ENCODE measurements at places on chromosomes 2 and 18.

DNA sequence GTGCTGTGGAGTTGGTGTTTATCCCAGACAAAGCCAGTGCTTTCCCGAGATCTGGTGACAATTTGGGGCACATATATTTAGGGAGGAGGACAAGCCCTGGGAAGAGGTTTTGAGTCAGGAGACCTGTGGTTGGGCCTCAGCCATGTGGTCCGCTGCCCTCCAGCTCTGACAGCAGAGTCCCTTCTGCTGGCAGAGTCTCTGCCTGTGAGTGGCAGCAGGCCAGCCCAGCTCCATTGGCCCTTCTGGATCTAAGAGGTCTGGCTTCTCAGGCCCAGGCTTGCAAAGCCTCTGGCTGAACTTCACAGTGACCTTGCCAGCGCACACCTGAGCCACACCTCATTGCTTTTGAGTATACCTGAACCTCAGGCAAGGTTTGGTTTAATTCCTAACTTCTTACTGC lies 115.3 kb downstream of the BCL2L11 start:
- no peak for DNase-seq

DNA sequence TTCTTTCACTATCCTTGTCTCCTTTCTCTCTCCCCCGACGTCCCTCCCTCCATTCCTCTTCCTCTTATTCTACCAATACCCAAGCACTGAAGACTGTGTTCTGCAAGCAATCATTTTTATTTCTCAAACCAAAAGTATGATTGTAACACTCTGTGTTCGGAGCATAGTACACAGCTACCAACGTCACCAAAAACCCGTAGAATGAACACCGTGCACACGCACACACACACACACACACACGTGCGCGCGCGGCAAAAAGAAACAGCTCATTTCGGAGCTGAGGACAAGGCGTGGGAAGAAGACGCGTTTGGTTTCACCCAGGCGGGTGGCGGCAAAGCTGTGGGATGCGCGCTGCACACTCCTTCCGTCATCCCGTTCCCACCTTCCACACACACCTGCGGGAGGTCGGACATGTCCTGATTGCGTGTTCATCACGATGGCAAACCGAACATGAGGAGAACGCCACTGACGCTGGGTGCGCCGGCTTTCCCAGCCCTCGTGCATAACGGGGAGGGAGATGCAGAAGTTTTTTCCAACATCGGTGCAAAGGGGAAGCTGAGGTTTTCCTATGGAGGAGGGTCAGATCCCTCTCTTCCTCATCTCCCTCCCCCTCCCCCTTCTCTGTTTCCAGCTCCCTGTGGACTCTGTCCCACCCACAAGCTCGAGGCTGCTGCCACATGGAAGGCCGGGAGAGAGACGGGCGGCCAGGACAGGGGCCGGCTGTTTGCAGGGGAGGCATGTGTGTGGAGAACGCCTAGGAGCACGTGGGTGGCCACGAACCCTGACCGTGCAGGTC lies 20.4 kb downstream of the MBP start:
- DNase-seq = peak; percentile 17

DNA sequence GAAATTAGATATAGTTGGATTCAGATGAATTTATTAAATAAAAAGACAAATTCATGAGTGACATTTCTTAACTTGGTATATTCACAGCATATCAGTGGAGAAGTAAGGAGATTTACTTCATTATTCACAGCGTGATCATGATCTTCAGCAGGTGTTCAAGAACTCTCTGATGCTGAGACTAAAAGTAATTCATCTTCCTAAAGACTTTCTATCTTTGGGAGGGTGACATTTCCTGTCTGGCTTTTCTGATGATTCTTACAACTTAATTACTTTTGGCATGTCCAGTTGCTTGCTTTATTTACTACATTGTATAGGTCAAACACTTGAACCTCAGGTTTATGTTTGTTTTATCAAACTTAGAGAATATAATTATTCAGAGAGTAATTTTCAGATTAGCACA lies 224.6 kb downstream of the PLCL1 start:
- no peak for DNase-seq

DNA sequence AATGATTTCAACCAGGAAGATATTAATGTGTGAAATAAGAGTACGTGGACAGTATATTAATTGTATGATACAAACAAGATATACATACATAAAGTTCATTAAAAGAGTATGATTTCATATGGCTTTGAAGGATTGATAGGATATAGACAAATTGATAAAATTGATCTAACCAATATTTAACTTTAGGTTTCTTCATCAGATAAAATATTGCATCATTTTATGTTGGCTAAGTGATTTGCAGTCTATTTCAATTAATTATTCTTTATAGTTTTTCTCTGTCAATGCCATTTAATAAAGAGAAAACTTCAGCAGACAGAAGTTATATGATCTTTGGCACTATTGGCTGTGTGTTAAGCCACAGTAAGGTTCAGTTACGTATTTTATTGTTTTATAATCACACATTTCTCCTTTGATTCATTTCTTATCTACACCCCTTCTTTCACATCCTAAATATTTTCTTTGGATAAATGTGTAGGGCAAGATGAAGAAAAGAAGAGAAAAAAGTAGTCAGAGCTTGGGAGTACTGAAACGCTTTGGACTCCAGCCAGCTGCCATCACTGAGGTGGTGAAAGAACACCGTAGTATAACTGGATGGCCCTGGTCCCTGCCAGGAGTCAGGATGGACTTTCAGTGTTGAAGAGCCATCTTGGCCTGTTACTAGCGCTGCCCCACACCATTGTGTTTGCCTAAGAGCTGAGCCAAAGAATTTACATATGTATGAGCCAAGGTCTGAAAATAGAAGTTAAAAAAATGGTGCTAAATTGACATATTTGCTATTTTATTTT lies 9.8 kb upstream of the CPS1 start:
- DNase-seq = no peak

- DNase-seq = no peak
Measured at GRCh38 chr2:54958717-54959371, 91.4 kb downstream of the RTN4 start.

DNA sequence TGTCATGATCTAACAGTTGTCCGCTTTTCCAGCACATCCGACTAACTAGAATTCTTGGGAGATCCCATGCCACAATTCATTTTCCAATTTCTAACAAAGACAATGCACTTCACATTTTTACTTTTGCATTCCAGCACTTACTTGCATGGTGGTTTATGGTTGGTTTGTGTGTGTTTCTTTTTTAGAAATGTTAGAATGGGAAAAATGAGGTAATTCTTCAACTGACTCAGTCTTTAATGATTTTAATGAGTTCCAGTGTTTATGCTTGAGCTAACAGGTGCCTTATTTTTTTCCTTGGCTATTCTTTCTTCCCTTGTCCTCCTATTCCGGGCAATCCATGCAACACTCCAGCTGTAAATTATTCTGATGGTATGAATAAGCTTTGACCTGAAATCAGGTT lies 46.4 kb downstream of the SLC8A1 start:
- DNase-seq = no peak

GRCh38 chr18:21972281-21972680 lies 197.1 kb upstream of the GATA6 start:
- no peak for DNase-seq

GRCh38 chr2:73135236-73135635 lies 22.5 kb upstream of the RAB11FIP5 start:
- no peak for DNase-seq

DNA sequence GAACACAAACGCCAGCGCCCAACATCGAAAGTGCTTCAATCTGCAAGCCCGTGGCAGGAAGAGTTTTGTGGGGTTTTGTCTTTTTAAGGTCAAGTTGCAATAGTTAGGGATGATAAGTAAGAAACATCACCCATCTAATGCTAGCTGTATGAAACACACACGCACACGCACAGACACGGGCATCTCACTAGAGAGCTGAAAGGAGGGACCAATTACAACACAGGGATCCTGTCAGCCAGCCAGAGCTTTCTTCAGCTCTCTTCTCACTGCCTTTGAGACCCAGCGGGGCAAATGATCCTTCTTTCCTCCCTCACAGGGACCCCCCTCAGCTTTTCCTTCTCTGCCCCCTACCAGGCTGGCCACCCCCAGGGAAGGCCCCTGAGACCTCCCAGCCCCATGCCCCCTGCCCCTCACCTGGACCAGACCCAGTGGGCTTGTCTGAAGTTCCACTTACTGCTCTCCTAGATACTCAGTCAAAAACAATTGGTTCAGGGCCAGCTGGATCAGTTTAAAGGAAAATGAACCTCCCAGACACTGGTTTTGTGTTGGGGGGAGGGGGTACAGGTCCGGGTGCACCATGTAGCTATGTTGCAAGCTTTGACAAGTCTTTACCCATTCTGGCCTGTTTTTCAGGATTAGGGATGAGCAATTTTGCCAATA lies 17.9 kb downstream of the CYP26B1 start:
- no peak for DNase-seq

- DNase-seq = no peak
Measured at GRCh38 chr2:34423301-34423700, 824.2 kb upstream of the FAM98A start.

GRCh38 chr2:184004948-184005672 lies 593.2 kb upstream of the ZNF804A start:
- DNase-seq = no peak

DNA sequence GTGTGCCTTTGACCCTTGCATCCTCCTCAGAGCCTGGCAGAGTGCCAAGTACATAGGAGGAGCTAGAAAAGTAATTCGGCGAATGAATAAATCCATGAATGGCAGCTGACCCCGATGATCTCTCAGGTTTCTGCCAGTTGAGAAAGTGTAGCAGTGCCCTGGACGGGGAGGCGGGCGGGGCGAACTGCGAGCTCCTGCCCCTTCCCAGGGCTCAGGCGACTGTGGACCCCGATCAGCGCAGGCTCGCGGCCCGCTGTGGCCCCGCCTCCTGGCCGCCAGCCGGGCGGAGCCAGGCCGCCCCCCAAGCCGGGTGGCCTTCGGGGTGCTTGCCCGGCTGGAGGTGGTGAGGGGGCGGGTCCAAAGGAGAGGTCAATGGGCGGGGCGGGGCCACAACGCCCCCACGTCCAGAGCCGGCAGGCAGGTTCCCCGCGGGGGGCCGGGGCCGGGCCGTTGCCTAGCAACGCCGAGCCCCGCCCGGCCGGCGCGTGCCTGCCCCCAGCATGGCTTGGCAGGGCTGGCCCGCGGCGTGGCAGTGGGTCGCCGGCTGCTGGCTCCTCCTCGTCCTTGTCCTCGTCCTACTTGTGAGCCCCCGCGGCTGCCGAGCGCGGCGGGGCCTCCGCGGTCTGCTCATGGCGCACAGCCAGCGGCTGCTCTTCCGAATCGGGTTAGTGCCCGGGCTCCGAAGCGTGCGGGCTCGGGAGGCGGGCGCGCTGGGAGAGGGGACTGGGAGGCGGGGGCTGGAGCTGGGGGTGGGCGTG lies 30.6 kb upstream of the TMBIM1 start:
- peak; percentile 72 for DNase-seq

DNA sequence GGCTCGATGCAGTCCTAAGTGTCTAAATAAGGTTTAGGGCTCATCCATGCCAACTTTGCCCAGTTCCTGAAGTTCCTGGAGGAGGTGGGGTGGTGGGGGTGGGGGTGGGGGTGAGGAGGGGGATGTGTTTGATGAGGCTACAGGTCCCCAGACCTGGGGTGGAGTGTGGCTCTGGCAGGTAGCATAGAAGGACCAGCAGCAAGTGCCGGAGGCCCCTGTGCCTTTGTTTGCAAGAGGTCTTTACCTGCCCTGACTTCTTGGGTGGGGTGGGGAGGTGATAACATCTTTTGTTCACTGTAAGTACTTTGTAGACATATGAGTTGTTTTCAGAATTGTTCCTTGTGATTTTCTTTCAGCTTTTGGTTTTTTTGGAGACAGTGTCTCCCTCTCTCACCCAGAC lies 10.0 kb downstream of the SH3BP4 start:
- DNase-seq = no peak

- DNase-seq = no peak
Measured at GRCh38 chr18:2707551-2708168, 52.1 kb downstream of the SMCHD1 start.

- peak; percentile 75 for DNase-seq
Measured at GRCh38 chr2:240586919-240587800, 626 bp downstream of the CAPN10 start.

DNA sequence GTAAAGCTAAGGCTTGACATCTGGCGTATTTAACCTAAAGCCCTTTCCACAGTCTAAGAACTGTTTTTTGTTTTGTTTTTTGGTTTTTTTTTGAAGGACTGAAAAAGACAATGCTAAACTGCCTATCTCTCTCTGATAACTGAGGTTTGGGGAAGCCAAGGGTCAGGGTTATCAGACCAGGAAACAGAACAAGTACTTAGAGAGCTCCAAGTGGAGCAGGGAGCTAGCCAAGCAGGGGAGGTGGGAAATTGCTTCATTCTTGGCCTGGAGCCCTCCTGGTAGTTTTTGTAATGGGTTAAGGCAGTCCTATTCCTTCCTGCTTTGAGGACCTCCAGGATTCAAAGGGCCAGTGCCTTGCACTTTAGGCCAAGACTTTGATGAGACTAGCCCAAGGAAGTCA lies 154.3 kb upstream of the LTBP1 start:
- DNase-seq = no peak

DNA sequence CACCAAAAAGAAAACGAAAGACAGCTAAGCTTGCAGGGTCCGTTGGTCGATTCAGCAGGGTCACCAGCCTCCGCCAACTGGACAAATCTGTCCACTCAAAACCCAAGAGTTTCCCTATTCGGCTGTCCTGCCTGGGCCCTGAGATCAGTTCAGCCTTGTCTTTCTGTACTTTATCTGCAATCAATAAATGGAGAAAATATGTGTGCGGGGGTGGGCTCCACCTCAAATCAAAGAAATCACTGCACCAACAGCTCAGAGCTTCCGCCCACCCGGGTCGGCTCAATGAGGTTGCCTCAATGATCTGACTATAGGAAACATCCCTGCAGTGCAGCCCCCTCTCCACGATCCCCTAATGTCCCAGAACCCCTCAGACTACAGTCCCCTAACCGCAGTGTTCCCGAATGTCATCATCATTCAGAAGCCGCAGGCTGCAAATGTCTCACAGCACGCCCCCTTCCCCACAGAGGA lies 447 bp downstream of the GGCX start:
- no peak for DNase-seq

DNA sequence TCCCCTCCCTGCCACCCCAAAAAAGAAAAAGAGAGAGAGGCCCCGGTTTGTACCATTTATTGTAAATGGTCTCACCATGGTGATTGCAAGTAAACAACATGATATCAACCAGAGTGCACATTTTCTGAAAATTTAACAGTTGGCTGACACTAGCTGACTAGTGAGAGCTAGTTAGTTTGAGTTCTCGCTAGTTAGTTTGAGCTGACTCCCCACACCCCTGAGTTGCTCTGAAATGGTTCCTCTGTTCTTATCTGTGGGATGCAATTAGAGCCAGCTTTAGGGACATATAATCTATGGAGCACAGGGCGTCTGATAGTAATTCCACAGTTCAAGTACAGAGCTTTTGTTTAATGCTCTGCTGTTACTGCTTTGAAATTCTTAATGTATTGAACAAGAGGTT lies 13.1 kb downstream of the CASP10 start:
- no peak for DNase-seq

- no peak for DNase-seq
Measured at GRCh38 chr18:45752681-45753080, 28.7 kb downstream of the SLC14A1 start.

- peak; percentile 87 for DNase-seq
Measured at GRCh38 chr2:200944467-200945394, 18.7 kb downstream of the ORC2 start.

DNA sequence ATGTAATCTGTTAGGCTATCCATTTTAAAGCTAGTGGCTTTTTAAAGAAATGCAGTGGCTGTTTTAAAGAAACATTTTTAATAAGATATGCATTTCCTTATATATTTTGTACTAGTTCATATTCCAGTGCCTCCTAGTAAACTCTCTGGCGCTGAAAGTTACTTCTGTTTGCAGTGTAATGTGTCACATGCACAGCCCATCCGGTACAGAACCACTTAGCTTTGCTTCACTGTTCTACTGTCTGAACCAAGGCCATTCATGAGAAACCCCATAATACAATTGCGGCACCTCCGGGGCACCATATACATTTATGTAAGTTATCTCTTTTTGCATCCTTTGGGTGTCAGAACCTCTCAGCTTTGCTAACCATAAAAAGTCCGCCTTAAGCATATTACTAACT lies 114.6 kb upstream of the KCTD1 start:
- no peak for DNase-seq

All from activated T-cell treated with anti-CD3 and anti-CD28 coated beads, Interleukin-2, amount 50 U/mL, for 48 hours (primary cell).